ENCODE measurements at places on chromosomes 5 and 9. TPM values are rescaled to one million over a fixed set of nuclear protein-coding genes. Genes with fewer than 3 reads are reported as not detected.

GRCh38 chr5:160938532-160938931 lies 86.5 kb upstream of the ATP10B start:
- peak; percentile 78 for DNase-seq

- DNase-seq = peak; percentile 56
Measured at GRCh38 chr5:509611-510185, 14.6 kb downstream of the SLC9A3 start.

DNA sequence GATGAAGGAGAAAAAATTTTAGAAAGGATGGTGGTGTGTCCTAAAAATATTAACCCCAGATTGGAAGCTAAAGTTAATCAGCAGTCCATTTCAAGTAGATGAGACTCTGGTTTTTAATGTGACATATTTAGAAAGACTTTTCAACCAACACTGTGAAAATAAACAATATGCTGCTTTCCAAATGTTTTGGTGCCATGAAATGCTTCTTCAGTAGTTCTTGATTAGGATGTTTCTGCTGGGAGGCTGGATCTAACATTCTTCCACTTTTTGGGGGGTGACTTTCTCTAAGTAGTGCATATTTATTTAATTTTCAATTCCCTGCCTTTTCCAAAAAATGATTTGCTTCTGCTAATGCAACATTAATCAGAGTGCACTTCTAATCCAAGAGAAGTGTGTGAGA lies 593.3 kb upstream of the DMAC1 start:
- DNase-seq = no peak

DNA sequence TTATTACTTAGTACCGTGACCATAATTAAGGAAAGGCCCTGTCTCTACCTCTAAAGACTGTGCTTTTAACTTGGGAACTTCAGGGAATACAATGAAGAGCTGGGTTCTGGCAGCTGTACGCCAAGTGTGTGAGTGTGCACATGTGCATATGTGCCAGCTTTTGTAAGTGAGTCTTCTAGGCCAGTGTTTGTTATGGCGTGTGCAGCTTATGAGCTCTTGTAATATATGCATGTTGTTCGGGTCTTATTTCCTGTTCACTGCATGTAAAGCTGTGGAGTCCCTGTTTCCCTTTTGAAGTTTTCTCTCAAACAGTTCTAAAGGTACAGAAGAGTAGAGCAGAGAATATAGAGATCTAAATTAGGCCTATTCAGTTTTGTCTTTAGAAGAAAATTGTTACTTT lies 30.5 kb downstream of the TGFBR1 start:
- DNase-seq = no peak

DNA sequence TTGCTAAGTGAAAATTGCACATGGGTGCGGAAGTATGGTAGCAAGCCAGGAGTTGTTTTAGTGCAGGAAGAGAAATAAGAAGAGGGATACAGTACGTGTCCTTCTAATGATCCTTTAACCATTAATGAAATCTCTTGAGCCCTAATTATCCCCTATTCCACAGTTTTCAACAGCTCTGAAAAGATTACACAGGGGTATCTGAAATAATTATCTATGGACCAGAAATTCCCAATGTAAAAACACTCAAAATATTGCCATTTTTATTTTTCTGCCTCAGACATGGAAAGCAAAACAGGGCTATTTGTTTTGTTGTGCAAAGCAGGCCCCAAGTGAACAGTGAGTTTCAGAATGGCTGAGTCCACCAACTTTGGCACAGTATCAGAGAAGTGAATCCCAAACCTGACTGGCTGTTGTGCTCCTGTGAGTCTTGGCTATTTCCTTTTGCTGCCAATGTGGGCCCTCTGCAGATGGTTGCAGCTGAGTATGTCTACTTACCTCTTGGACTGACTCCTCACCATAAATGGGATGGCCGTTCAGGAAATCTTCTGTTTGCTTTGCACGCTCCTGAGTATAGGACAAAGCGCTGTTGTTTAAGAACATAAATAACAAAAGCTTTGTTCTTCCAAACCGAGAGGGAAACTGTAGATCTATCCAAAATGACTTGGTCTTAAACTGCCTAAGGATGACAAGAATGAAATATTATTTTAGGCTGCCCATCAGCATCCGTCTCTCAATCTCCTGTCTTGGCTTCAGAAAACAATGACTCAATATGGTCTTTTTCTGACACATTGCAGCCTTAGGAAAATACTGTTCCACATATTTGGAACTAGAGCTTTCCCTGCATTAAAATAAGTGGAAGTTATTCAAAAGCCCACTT lies 204.1 kb downstream of the DEPDC1B start:
- no peak for DNase-seq

- peak; percentile 80 for DNase-seq
Measured at GRCh38 chr5:176629853-176630680, at the start of the genes EIF4E1B and SNCB. Gene EIF4E1B (plus strand): TSS chr5:176630675. CDS start chr5:176642788, 12,113 bp downstream. Gene SNCB (minus strand): TSS chr5:176630534. CDS start chr5:176629654, 880 bp downstream.

GRCh38 chr5:117487556-117487955 lies 912.9 kb upstream of the SEMA6A start:
- DNase-seq = no peak

DNA sequence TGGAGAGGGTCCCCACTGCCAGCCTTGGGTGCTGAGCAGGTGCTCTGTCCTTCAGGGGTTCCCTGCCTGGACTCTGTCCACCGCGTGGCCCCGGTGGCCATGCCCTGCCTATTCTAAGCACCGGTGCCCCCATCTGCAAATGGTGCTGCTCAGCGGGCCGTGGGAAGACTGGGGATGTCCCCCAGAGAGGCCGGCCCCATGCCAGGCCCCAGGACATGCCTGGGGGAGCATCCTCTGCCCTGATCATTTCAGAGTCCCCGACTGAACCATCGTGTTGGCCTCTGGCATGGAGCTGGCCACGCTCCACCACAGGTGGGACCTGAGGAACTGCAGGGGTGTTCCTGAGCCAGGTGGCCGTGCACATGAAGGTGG lies 64.7 kb downstream of the RXRA start:
- DNase-seq = no peak

TNC gene
- polyA plus RNA-seq = 0.31 TPM

SAXO1 gene
- polyA plus RNA-seq = 0.09 TPM

FRMPD1 gene
- 1.5 TPM for polyA plus RNA-seq

Measured in pancreas (tissue), 10 donors.